ENCODE measurements at places on chromosomes 12 and 14.

GRCh38 chr14:77474479-77475177, 16.7 kb downstream of the AHSA1 start:
- no peak for DNase-seq

GRCh38 chr12:72366255-72366654, 94.1 kb downstream of the TRHDE start:
- no peak for DNase-seq

DNA sequence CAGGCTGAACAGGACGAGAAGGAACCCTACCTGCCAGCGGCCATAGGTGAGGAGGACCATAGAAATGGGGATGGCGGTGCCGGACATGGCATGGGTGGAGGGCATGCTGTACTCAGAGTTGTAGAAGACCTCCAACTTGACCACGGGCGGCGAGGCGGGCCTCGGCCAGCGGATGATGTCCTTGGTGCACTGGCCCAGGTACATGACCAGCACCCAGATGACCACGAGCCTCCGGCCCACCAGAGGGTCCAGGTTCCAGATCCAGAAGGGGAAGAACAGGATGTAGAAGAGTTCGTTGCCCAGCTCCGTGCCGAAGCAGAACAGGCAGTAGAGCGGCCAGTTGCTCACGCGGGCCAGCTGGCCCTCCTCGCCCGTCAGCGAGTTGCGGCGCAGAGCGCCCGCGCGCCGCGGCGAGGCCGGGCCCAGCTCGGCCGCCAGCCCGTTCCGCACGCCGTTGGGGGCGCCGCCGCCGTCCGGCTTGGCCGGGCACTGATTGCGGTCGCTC, 582 bp downstream of the SGPP1 start:
- DNase-seq = no peak

DNA sequence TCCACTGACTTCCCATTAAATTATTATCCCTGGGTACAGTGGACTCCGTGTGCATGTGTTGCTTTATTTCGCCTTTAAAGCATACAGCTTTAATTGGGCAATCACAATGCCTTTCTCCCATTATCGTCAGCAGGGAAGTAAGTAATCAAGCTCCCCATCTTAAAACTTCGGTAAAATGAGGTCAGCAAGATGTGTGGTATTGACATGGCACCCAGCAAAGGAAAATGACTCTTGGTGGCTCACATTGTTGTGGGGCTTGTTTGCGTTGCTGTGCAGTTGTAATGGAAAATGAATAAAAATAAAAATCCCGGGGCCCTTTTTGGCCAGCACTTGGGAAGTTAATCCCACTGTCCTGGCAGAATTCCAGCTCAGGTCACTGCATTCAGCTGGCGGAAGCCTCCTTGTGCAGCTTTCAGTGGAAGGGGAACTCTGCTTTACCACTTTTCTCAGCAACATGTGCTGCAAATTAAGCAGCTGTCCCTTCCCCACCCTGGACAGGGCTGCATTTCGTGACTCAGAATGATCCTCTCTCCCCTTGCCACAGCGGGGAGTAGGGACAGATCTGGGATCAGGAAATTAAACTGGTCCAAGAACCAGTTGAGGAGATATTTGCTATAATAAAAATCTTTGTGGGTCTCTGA, 13.9 kb upstream of the ATP2A2 start:
- DNase-seq = peak; percentile 79

DNA sequence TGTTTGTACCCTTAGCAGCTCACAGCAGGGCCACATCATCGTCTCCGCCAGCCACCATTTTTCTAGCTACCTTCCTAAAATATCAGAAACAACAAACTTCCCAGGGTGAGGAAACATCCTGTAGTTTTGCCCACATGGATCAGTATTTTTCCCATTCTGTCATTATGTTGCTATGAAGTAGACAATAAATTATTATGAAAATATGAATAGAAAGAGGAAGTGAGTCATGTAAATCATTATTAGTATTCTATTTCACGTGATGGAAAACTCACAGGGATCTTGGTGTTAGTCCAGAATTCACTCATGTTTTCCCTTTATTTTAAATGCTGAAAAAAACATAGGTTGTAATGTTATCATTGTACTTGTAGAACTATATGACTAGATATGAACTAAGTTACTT, 319.4 kb downstream of the SYT1 start:
- DNase-seq = no peak

GRCh38 chr14:85798856-85799255, 268.9 kb downstream of the FLRT2 start:
- DNase-seq = no peak

- DNase-seq = no peak
Measured at GRCh38 chr12:9264546-9264945, 56.4 kb upstream of the PZP start.

GRCh38 chr14:24921903-24922302, 128.0 kb downstream of the STXBP6 start:
- peak; percentile 23 for DNase-seq

- DNase-seq = peak; percentile 15
Measured at GRCh38 chr14:32259368-32260013, 56.4 kb upstream of the RNU6-8 start.

DNA sequence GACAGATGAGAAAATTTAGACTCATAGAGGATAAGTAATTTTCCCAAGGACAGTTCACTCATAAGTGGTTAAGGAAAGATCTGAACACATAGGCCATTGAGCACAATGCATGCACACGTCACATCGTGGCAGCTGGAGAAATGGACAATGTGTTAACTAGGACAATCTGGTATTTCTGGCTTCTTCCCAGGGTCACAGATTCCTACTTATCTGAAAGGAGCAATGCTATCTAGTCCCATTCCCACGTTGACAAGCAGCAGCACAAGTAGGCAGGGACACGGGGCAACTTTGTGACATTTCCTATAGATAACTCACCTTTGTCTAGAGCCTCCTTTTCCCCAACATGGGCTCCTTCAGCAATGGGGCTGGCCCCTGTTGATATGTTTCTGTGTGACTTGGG, 6.7 kb upstream of the CMAS start:
- no peak for DNase-seq

DNA sequence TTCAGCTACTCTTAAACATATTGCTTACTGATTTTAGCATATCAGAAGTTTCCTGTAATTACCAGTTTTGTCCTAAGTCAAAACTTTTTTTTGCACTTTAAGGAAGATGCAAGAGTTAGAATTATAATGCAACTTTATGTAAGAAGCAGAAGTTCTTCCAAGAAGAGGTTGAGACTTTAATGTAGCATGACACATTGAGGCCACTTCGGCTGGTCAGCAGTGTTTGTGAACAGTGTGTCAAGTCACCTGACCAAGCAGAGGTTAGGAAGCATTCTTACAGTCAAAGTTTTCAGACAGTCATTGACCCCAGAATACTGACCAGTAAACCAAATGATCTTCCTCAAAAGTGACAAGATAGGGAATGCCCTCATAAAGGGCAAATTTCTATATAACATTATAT, 15.2 kb downstream of the FGFR1OP2 start:
- DNase-seq = no peak

DNA sequence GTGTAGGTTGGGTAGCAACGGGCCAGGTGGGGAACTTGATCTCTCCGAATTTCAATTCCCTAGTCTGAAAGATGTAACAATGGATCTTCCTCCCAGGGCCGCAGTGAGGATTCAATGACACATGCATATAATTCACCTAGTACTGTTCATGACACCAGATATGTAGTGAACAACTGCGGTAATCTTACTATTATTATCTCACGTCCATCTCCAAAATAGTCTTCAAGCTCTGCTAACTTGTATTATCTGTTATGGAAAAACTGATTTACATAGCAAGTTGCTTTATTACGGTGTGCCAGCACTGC, 26.4 kb downstream of the MOK start:
- no peak for DNase-seq

GRCh38 chr14:92930737-92931602, 8.0 kb downstream of the CHGA start:
- no peak for DNase-seq

- DNase-seq = no peak
Measured at GRCh38 chr14:101445278-101445677, 116.0 kb upstream of the DIO3 start.

DNA sequence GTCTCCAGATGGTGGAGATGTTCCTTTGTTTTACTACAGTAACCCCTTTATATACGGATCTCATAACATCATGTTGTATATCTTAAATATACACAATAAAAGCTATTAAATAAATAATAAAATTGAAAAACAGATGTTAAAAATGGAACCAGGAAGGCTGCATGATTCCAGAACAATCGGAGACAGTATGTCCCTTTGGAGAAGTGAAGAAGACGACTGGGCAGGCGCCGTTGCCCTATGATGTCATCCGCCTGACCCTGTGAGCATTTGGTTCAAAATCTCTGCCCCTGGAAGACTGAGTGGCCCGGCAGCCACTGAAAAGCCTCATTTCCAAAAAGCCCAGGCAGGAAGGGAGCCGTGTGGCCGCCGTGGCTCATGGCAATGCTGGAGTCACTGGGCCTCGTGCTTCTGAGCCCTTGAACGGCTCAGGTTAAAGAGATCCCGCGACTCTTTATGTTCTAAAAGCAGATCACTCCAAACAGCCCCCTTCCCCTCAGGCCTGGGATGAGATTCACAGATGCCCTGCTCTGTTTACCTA, 30.8 kb downstream of the RIMBP2 start:
- no peak for DNase-seq

- DNase-seq = peak; percentile 45
Measured at GRCh38 chr12:111598637-111599452, at the start of gene ATXN2. Gene ATXN2 (minus strand): TSS chr12:111599315. CDS start chr12:111599034, 281 bp downstream.

DNA sequence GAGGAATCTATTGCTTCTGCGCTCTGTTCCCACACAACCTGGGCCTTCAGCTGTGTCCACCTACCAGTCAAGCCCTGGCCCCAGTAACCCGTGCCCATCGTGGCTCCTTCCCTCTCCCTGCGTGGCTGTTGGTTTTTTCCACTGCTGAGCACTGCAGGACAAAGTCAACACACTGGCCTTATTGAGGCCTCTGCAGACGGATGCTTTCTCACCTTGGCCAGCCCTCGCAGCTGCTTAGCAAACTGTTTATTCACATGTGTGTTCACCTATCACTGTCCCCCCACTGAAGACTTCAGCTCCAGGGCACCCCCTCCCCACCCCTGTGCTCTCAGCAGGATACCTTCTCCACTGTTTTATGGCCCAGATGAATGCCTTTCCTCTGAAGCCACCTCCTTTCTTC, 12.8 kb upstream of the GPX2 start:
- no peak for DNase-seq

GRCh38 chr14:71452987-71453386, 479.2 kb upstream of the RGS6 start:
- no peak for DNase-seq

GRCh38 chr14:64864258-64864657, 15.4 kb downstream of the SPTB start:
- DNase-seq = no peak

GRCh38 chr12:111201036-111201435, 167.9 kb downstream of the PHETA1 start:
- DNase-seq = no peak

- DNase-seq = no peak
Measured at GRCh38 chr12:19623751-19624399, 184.6 kb downstream of the AEBP2 start.

DNA sequence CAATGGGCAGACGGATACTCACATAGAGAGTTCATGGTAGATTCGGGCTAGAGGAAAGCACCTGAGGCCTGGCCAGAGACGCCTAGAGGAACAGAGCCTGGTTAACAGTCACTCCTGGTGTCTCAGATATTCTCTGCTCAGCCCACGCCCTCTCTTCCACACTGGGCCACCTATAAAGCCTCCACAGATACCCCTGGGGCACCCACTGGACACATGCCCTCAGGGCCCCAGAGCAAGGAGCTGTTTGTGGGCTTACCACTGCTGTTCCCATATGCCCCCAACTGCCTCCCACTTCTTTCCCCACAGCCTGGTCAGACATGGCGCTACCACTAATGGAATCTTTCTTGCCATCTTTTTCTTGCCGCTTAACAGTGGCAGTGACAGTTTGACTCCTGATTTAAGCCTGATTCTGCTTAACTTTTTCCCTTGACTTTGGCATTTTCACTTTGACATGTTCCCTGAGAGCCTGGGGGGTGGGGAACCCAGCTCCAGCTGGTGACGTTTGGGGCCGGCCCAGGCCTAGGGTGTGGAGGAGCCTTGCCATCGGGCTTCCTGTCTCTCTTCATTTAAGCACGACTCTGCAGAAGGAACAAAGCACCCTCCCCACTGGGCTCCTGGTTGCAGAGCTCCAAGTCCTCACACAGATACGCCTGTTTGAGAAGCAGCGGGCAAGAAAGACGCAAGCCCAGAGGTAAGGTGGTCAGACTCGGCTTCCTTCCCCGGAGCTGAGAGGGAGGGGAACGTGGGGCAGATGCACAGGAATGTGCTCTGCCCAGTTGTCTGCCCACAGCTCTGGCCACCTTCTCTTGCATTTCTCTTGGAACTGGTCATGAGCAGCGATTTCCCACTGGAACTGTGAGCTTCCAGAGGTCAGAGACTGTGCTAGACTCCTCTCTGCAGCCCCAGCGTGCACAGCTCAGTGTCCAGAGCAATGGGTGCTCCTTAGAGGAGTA, at the start of gene CD4:
Gene CD4 (plus strand): TSS at position 557 of the 953 bp plus-strand sequence. CDS start 10,611 bp downstream, outside the sequence.
- DNase-seq = no peak

DNA sequence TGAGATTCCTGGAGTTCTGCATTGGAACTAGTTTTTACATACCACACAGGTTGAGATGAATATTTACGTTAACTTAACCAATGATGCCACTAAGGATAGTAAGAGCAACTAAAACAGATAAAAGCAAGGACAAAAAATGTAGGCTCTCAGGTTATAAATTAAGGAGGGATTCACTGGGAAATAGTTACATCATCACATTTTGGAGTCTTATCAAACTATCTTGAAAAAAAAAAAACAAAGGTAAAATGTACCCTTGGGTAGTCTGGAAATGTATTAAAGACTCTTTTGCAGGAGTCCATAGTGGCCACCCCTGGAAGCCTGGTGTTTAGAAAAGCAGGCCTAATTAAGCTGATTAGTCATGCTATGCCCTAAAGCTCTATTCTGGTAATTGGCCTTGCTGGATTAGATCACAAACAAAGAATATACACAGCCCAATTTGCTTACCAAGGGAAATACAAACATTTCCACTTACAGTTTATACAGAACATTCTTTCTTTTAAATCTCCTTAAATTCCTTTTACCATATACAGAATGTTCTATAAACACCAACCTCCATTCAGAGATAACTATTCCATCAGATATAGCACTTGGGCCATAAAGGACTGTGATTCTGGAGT, 39.3 kb downstream of the SLC25A47 start:
- no peak for DNase-seq

- no peak for DNase-seq
Measured at GRCh38 chr12:74685385-74685784, 147.8 kb downstream of the ATXN7L3B start.

DNA sequence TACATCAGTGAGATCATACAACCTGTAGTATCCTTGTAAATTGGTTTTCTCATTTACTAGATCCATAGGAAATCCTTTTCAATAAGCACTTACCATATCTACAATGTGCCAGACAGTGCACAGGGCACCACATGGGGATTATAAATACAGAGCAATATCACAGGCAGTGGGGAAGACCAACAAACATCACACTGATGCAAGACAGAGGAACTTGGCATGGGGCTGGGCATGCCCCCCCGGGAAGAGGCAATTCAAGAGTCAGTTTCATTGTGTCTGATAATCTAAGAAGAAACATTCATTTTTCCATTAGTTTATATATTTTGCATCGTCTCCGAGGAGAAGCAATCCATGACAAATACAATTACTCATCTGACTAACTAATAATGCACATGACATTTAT, 16.2 kb downstream of the NT5DC3 start:
- DNase-seq = no peak

GRCh38 chr14:74572726-74573301, 39.2 kb downstream of the LTBP2 start:
- DNase-seq = no peak
